ENCODE measurements at places on chromosomes 3 and 15.

GRCh38 chr15:63083541-63083940 lies 38.1 kb upstream of the LACTB start:
- no peak for DNase-seq

DNA sequence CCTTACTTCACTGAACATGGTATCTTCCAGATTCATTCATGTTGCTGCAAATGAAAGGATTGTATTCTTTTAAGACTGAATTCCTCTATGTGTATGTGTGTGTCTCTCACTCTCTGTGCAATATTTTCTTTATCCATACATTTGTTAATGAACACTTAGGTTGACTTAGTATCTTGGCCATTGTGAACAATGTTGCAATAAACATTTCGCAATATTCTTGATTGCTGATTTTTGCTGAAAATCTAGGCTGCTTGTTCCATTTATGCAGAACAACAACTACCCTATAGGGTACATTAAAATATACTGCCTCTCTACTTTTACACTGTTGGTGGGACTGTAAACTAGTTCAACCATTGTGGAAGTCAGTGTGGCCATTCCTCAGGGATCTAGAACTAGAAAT lies 732.4 kb downstream of the CADM2 start:
- DNase-seq, result no peak

DNA sequence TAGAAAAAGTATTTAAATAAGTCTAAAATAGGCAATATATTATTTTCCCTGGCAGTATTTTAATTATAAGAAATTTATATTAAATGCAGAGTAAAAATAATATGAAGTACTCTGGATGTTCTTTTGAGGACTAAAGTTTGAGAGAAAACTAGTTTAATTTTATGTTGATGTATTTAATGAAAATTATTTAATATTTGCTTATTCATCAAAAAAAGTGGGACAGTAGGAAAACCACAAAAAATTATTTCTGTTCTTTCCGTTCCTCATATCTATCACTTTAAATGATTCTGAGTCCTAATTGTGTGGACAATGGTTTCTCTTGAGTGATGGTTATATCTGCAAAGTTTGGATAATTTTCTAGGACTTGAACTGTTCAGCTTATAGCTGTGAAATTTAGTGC lies 147.2 kb upstream of the TNIK start:
- DNase-seq, result no peak

- no peak for DNase-seq
Measured at GRCh38 chr15:35061161-35061824, 23.8 kb downstream of the NANOGP8 start.

DNA sequence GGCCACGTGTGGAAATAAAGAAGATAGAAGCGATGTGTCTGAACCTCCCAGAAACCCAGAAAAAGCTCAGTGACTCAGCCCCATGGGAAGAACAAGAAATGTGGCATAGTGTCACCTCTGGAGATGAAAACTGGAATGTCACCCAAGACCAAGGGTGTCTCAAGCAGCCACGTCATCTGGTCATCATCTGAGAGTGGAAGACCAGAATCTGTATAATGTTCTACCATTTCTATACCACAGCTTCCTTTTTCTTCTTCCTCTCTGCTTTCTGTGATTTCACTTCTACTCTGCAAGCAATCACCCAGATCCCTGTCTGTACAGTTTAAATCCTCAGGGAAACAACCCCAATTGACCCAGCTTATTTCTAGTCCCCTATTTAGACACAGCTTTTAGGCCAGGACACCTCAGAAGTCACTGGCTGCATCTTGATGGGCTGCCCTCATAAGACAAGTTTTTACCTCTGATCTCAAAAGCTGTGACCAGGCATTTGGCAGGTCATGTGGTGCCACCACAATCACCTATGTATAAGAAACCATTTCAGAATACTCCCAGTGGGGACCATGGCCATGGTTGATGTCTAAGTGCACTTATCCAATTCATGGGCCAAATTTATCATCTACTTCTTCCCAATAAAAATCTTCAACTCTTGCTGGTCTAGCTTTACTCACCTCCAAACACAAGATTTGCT lies 278.5 kb upstream of the UMPS start:
- DNase-seq, result no peak

DNA sequence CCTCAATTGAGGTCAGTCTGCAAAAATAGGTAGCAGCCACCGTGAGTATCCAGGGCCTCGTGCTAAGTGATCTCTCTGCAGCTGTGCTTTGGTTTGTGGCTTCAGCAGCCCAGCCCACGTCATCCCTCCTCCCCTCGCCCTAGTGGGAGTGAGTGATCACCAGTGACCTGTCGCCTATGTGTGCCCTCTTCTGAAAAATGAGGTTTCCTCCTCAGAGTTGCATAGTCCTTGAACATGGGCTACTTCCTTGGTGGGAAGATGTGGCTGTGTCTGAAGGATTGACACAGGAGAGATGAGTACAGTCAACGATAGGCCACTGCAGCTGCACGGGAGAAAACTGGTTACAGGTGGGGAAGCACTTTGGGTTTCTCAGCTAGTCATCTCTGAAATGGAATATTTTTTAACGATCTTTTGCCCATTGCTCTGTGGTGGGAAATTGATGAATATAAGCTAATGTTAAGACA lies 144.8 kb upstream of the BHLHE40 start:
- DNase-seq, result no peak

DNA sequence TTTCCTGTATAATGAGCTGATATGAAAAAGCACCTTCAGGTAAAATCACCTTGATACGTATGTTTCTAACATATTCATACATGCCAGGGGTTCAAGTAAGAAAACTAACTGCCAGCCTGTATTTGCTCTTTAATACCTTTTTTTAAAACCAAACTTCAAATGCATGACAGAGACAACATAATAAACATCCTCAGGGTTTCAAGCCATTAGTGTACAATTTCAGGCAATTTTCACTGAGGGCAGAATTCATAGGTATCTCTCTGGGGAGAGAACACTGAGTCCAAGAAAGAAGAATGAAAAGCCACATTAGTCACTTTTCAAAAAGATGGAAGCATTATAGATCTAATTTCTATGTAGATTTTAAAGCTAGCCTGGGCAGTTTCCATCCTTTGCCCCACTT lies 26.9 kb downstream of the MINDY4B start:
- DNase-seq, result no peak

- no peak for DNase-seq
Measured at GRCh38 chr3:97957617-97958311, 14.5 kb downstream of the RIOX2 start.

DNA sequence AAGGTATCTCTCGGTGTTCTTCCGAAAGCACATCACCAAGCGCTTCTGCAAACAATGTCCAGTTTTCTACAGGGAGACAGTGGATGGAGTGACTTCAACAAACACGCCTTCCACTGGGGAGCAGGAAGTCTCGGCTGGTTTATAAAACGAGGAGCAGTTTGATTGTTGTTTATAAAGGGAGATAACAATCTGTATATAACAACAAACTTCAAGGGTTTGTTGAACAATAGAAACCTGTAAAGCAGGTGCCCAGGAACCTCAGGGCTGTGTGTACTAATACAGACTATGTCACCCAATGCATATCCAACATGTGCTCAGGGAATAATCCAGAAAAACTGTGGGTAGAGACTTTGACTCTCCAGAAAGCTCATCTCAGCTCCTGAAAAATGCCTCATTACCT lies 4.6 kb downstream of the CCR2 start:
- DNase-seq, result no peak

DNA sequence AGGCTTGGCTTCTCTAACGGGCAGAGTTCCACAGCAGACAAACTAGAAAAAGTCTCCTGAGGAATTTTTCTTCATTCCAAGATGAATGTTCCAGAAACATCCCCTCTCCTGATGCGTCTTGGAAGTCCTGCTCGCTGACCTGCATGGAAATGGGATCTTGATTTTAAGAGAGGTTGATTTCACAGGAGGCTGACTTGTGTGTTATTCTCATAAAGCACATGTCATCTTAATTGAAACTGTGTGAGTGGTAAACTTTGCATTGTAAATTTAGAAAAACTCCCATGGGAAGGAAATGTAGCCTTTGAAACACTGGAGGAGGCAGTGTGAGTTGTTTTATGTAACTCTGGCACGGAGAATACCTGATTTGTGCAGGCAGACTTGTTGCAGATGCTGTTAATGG lies 337.8 kb upstream of the NR2E3 start:
- DNase-seq, result no peak

DNA sequence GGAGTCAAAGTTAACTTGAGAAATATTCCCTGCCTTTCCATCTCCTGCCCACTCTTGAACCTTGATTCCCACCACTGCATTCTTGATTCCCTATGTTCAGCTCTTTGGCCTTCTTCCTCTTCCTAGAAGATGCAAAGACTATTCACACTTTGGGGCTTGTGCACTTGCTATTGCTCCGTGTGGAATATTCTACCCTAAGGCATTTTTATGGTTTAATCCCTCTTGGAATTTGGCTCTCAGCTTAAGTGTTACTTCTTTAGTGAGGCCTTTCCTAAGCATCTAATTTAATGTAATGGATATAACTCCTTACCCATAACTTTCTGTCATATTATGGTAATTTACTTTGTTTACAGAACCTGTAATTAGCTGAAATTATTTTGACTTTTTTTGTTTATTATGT lies 318.9 kb upstream of the COL8A1 start:
- DNase-seq, result no peak

DNA sequence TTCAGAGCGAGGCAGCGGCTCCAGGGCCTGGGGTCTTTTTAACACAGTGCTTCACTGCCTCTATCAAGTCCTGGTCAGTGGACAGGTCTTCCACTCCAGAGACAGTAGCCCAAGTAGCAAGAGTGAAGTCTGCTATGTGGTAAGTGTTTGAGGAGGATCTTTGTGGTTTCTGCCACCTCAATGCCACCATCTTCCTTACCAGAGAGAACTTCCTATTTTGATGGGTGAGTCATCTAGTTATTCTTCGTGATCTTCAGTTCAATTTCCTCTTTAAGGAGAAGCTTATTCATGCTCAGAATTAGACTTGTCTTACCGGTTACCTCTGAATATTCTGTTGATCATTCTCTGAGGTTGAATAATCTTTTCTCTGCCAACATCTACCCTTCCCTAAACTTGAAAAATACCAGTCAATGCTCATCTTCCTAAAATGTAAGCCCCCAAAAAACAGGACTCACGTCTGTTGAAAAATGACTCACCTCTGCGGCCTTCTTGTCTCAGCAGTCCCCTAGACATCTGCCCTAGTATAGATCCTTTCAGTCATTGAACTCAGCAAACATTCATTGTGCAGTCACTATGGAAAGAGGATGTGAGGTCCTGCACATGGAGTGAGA lies 32.2 kb upstream of the BCL6 start:
- DNase-seq, result no peak

DNA sequence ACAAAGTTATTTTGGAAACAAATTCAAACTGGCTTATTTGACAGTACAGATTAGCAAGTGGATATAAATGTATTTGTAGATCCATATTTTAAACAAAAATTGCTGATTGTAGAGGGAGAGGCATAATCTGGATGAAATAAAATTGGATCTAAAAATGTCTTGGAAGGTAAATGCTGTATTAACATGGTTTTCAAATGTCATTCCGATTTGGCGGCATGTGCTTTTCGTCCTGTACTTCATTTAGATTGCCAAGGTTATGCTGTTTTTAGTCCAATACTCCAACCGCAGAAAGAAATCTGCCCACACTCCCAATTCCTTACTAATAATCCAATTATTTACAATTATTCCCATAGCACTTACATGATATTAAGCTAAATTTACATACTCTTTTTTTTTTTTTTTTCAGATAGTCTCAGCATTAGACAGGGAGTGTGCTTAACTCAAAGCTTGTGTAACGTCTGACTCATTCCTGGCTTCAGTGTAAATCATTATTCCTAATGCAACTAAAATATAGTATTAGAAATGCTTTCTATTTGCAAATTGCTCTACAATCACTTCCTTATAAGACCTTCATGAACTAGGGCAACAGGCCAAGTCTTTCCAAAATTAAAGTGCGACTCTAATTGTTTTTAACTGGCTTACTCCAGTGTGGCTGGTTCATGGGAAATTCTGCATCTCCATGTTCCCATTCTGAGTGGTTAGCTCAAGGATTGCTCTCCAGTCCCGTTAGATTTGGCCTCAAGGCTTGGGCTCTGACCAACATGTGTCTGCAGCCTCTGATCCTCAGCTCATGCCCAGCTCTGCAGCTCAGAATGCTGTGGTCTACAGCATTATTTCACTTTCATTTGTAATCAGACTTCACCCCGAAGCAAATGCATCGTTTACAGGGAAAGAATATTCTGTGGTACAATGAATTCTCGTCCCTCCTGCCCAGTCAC lies 103.9 kb downstream of the FBN1 start:
- no peak for DNase-seq

- no peak for DNase-seq
Measured at GRCh38 chr3:72191209-72191960, 406.4 kb upstream of the PROK2 start.

DNA sequence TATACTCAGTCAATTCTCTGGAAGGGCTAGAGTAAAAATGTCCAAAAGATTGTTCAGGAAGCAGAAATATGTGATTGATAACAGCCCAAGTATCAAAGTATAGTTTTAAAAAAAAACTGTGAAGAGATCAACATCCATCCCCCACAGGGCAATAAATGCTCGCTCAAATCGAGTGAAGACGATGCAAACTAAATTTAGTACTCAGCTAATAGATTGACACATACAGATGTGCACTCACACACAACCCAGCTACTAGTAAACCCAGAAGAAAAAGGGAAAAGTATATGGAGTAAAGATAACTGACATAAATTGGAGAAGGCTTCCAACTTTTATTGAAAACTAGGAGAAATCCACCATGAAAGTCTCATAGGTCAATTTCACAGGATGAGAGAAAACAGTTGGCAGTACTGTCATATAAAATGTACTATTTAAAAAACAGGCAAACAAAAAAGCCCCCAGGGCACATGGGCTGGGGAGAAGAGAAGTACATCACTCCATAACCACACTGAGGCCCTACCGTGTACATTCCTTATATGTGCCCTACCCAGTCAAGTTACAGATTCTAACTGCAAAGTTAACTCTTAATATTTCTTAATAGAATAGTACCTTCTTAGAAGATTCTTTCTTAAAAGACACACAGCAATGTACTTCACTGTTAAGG lies 125.7 kb downstream of the TBL1XR1 start:
- DNase-seq, result no peak

DNA sequence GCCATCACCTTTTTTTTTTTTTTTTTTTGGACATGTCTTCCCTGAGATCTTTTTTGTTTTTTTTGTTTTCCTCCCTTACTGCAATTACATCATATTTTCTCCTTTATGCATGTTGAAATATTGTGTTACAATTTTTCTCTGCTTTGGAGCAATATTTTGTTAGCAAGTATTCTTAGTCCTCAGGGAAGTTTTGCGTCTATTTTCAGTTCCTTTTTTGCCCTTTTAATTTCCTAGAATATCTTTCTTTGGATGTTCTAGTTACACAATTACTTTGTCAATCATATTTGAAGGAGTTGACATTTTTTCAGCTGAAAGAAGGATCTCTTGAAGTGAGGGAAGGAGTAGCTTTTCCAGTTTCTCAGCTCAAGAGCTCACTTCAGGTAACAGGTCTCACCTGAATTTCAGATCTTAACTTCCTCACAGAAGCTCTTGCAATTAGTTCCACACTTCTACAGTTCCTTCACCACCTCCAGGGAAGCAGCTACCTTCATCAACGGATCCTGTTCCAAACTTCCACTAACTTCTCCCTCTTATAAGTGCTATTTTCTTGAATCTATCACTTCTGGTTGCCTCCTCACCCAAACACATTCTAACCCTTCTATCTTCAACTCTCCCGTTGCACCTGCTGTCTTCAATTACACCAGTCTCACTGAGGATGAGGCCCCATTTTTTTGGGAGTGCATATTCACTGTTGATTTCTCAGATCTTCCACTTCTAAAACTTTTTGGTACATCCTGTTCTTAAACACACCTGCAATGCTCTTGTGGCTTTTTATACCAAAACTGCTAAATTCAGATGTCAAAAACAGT lies 57.8 kb upstream of the CPOX start:
- no peak for DNase-seq

GRCh38 chr3:86958534-86958933 lies 32.4 kb downstream of the VGLL3 start:
- no peak for DNase-seq
